ENCODE measurements at places on chromosomes 7 and 10.

DNA sequence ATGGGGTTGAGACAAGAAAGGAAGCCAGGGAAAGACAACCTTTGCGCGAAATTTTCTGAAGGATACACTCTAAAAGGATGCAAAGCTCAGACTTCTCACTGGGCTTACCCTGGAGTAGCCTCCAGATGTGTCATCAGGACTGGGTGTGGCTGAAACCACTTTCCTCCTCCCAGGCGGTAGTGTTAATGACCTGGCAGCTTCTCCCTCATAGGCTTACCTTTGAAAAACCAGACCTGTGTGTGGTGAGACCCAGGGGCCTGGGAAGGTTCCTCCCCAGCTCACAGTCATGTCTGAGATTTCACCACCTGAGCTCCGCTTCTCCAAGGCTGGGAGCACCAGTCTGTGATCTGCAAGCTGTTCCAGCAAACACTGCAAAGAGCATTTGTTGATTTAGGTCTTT is 93.7 kb downstream of the EPC1 start:
- no peak for DNase-seq

DNA sequence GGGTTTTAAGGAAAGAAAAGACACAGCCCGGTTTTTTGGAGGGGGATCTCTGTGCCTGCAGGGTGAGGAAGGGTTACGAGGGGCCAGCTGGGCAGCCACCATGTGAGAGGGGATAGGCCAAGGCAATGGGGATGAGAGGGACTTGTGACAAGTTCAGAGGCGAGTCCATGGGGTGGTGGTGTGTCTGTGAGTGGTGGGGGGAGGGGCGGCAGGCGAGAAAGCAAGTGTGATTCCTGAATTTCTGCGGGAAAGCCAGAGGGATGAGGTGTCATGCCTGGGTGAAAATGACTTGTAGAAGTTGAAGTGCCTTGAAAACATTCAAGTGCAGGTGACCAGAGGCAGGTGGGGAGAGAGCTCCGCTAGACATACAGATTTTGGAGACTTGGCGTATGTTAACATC is 61.0 kb upstream of the RNF32 start:
- DNase-seq: no peak

GRCh38 chr10:99844433-99844955 is 62.1 kb downstream of the ABCC2 start:
- no peak for DNase-seq

- DNase-seq: no peak
Observed at GRCh38 chr10:34966040-34966439, 124.1 kb downstream of the CUL2 start.

- DNase-seq: no peak
Observed at GRCh38 chr10:133445751-133446708, 7.7 kb upstream of the SCART1 start.

GRCh38 chr7:100367676-100368613 is 5.3 kb upstream of the PILRA start:
- DNase-seq: peak; percentile 66

DNA sequence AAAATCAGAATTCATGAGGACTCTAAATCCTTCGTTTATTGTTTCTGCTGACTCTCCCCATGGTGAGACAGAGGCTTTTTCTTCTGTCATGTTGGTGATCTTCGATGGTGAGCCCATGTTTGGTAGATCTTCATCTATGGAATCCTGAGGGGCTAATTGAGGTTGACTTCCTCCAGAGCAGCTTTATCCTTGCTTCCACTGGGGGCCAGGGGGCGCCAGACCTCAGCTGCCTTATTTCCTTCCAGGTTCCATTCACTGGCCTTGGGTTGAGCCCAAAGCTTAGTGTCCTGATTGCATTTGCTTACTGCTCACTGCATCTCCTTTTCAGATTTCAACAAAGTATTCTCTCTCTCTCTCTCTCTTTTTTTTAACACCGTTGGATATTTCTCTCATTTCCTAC is 80.7 kb downstream of the GCC1 start:
- peak; percentile 69 for DNase-seq

- no peak for DNase-seq
Observed at GRCh38 chr10:125991392-125991791, 95.0 kb downstream of the FANK1 start.

- DNase-seq: no peak
Observed at GRCh38 chr10:132788831-132789219, 2.9 kb upstream of the NKX6-2 start.

DNA sequence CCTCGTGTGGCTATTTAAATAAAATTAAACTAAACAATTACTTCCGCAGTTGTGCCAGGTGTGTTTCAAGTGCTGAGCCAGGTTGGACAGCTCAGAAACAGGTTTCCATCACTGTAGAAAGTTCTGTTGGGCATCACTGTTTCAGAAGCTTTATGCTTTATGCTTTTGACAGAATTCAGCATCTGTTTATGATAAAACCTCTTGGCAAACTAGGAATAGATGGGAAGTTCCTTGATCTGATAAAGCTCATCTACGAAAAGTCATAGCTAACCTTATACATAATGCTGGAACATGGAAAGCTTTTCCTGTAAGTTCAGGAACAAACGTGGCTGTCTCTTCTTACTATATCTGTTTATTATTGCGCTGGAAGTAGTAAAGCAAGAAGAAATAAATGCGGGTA is 143.4 kb downstream of the DOCK1 start:
- no peak for DNase-seq

DNA sequence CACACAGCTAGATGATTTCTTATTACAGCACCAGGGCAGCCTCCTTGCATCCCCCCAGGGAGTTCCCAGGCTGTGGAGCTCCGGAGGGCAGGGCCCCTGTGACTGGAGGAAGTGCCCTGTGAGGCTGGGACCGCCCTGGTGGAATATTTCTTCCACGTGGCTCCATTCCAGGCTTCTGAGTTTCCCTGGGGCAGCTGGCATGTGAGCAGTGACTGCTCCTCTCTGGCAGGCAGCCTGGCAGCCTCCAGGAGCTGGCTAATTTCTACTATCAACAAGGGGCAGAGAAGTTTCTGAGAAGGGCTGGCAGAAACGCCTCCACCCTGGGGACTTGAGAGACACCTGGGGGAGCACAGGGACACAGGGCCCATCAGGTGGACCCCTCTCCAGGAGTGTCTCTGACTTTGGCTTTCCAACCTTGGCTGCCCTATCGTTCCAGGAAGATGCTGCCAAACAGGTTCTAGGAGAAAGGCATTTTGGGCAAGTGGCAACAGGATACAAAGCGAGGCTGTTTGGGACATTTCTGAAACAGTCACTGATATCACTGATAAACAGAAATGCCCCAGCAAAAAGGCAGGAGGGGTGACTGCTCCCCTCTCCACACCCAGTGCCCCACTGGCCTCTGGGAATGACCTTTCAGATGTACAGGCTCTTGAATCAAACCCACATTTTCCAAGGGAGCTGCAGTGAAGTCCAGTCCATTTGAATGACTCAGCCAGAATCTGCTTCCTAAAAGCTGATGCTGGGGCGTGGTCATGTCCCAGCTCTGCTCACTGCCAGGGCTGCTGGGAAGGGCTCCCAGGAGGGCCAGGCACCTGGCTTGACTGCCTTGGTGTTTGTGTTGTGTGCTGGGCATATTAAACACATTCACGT is 16.1 kb downstream of the MYOF start:
- DNase-seq: no peak

GRCh38 chr7:46407125-46407524 is 486.1 kb upstream of the IGFBP3 start:
- DNase-seq: no peak

DNA sequence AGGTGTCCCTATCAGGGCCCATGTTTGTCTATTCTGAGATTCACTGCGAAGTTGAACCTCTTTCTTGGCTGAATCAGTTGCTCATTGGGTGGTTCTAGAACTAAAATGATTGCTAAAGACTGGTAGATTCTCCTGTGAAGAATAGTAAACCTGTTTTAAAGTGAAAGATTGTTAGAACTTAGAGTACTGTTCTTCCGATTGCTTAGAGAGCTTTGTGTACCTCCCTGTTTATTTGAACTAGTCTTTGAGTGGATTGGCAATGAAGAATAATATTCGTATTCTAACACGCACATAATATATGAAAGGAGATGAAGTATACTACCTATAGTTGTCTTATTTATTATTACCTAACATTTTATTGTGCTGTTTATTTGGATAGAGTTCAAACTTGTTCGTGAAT is 124.8 kb upstream of the RPA3 start:
- no peak for DNase-seq

GRCh38 chr10:8058274-8059111 is 4.0 kb downstream of the GATA3 start:
- DNase-seq: no peak

DNA sequence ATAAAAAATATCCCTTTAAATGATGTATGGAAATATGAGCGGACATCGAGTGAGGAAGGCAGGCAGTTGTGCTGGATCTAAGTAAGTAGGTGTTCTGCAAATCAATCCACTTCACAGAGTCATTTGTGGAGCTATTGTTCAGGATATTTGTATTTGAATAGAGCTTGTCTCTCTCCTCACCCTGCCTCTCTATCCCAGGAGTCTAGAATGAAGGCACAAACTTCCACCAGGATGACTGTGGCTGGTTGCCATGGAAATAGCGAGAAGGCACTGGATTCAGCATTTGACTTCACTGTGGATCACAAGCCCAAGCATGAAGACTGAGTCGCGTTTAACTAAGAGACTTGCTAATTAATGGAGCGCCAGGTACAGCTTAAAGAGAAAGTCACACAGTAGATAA is 53.2 kb downstream of the NPY start:
- DNase-seq: no peak

DNA sequence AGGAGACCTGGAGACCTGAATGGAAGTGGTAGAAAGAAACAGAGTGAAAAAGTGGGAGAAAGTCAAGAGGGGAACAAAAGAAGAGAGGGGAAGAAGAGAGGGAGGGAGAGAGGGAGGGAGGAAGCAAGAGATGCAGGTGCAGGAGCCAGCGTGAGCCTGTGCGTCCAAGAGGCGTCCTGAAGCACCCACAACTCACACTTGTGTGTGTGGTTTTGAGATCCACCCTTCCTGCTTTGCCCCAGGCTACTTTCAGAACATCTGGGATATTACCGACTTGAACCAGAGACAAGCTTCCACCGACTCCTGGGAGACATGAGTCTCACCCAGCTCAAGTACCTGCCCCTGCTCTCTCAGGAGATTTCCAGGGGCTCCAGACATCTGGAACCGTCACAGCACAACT is 9.8 kb downstream of the AFAP1L2 start:
- DNase-seq: no peak

GRCh38 chr7:90720984-90721760 is 125.1 kb downstream of the CDK14 start:
- peak; percentile 67 for DNase-seq

- no peak for DNase-seq
Observed at GRCh38 chr10:129531195-129531968, 64.3 kb downstream of the MGMT start.

- no peak for DNase-seq
Observed at GRCh38 chr10:13483951-13484350, 44.9 kb downstream of the BEND7 start.

DNA sequence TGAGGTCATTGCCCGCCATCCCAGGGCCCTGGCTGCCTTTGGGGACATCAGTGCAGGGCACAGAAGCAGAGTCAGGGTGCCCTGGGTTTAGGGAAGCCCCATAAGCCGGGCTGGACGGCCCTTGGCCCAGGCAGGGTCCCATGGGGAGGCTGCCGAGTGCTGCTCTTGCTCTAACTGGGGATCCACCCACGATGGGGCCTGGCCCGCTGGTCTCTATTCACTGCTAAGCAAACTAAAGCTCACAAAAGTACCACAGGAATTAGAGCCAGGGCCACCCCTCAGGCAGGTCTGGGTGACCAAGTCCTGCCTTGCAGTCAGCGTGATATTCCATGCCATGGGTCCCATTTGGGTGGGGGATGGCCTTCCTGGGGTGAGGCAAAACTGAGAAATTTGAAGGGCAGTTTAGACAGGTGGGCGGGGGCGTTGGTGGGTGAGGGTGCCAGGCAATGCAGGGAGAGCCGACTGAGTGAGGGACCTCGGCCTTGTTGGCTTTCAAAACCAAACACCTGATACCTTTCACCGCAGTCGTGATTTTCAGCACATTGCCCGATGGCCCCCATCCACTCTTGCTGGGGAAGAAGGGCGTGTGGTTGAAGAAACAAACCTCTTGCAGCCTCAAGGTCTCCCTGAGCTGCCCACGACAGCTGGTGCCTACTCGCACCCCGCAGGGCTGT is 92.8 kb upstream of the PPIF start:
- DNase-seq: no peak

- DNase-seq: no peak
Observed at GRCh38 chr7:50956522-50957155, 173.9 kb upstream of the GRB10 start.

GRCh38 chr10:12432402-12433189 is 83.2 kb downstream of the CAMK1D start:
- DNase-seq: no peak

GRCh38 chr10:79310200-79310865 is 36.9 kb upstream of the PPIF start:
- DNase-seq: no peak

DNA sequence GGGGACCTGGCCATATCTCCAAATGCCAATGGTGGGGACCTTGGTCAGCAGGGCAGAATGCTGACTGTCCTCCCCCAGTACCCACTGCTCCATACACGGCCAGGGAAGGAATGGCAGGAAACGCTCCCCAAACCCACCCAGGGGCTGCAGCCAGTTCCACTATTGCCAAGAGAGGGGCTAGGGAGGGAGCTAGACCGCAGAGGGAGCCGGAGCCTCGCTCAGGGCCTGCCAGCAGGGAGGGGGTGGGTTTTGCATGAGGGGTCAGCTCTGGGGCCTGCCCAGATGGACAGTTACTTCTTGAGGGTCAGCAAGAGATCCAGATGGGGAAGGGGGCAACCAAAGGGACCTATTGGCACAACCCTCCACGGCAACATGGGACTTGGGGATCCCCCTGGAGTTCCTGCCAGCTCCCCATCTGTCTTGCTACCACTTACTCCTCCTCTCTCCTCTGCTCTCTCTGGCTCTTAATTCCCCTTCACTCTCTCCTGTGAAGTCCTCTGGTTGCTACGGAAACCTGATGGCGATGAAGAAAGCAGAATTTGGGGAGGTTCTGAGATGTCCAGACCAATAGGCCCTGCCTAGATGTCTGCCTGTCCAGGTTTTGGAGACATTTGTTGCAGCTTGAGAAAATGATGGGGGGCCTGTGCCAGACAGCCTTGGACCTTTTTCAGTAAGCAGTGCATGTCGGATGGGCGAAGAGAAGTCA is 12.6 kb downstream of the FGF8 start:
- no peak for DNase-seq

- no peak for DNase-seq
Observed at GRCh38 chr10:67926951-67927350, 42.5 kb downstream of the SIRT1 start.

DNA sequence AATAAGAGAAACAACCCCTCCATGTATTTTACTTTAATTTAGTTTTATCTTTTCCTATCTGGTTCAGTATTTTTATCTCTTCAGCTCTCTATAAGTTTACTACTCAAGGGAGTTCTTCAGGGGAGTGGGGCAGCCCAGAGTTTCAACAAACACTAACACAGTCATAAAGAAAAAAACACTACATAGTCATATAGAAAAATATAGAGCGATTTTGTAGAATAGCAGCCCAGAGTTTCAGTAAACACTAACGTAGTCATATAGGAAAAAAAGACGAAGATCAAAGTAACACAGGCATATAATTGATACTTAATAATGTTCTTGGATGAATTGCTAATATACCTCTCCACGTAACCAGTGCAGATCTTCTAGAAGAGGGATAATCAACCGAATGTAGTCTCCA is 54.7 kb downstream of the PON1 start:
- DNase-seq: no peak

Data from Karpas-422 (cell line).